Activated CD8-positive, alpha-beta memory T cell treated with anti-CD3 and anti-CD28 coated beads, Interleukin-2, amount 50 U/mL, for 4 hours (primary cell): ENCODE measurements at places on chromosomes 4 and X.
A peak's percentile ranks its signal among the peaks of the same experiment; 100 is the strongest.

- no peak for DNase-seq
Measured at GRCh38 chr4:101337688-101338087, 9.6 kb downstream of the PPP3CA start.

DNA sequence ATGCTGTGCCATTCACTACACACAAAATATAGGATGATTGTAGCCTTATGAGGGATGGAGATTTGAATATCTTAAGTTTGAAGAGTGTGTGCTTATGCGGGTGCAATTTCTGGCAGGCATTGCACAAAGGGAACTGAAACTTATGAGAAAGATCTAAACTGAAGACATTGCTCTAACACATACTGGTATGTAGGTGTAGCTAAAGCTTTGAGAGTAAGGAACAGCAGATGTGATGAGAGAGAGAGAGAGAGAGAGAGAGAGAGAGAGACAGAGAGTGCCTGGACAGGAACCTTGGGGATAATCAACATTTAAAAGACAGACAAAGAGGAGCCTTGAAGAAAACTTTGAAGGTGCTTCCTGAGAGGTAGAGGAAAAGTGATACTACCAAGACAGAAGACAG is 379.7 kb downstream of the SPRY1 start:
- DNase-seq = no peak

GRCh38 chr4:186137196-186137794 is 32.8 kb downstream of the FAM149A start:
- DNase-seq = no peak

DNA sequence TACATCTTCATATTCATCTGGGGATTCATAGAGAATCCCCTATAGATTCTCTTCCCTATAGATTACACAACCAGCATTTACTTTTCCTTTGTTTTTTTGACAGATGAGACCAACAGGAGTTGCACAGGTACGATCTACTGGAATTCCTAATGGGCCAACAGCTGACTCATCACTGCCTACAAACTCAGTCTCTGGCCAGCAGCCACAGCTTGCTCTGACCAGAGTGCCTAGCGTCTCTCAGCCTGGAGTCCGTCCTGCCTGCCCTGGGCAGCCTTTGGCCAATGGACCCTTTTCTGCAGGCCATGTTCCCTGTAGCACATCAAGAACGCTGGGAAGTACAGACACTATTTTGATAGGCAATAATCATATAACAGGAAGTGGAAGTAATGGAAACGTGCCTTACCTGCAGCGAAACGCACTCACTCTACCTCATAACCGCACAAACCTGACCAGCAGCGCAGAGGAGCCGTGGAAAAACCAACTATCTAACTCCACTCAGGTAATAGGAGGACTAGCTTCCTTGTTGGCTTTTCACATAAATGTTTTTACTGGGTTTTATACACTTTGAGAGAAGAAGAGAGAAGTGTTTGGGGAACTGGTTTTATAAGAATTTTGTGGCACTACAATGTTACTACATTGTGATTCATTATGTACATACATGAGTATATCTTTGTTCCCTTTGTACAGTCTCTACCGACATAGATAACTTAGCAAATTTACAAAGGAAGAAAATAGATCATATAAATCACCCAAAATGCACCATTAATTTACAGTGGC is 137.2 kb downstream of the DIPK2B start:
- no peak for DNase-seq

DNA sequence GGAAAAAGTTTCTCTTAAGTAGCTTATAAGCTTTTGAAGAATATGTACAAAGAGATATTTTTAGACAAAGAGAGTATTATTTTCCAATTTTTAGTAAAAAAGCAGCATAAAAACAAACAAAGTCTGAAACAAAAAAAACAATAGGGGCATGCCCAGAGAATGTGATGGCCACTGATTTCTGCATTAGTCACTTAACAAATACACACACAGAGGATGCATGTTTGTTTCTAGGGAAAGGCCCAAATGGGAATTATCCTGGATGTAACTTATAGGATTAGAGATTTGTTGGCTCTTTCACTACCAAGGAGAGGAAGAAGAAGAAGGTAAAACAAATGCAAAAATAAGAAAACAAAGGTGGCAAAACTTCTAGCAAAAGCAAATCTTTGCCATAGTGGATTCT is 95.9 kb upstream of the SCOC start:
- DNase-seq = no peak

GRCh38 chr4:27604692-27605091 is 744.1 kb downstream of the STIM2 start:
- DNase-seq = no peak

DNA sequence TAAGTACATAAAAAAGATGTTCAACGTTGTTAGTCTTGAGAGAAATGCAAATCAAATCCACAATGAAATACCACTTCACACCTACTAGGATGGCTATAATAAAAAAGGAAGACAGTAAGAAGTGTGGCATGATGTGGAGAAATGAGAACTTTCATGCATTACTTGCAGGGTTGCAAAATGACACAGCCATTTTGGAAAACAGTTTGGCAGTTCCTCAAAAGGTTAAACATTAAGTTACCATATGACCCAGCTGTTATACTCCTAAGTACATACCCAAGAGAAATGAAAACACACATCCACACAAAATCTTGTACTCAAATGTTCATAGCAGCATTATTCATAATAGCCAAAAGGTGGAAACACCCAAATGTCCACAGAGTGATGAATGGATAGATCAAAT is 25.8 kb upstream of the LIMCH1 start:
- no peak for DNase-seq

- no peak for DNase-seq
Measured at GRCh38 chrX:38240541-38240940, 19.9 kb upstream of the SRPX start.

- DNase-seq = no peak
Measured at GRCh38 chr4:7299908-7300710, 107.8 kb downstream of the SORCS2 start.

- DNase-seq = no peak
Measured at GRCh38 chr4:128823025-128823661, 13.6 kb downstream of the JADE1 start.

DNA sequence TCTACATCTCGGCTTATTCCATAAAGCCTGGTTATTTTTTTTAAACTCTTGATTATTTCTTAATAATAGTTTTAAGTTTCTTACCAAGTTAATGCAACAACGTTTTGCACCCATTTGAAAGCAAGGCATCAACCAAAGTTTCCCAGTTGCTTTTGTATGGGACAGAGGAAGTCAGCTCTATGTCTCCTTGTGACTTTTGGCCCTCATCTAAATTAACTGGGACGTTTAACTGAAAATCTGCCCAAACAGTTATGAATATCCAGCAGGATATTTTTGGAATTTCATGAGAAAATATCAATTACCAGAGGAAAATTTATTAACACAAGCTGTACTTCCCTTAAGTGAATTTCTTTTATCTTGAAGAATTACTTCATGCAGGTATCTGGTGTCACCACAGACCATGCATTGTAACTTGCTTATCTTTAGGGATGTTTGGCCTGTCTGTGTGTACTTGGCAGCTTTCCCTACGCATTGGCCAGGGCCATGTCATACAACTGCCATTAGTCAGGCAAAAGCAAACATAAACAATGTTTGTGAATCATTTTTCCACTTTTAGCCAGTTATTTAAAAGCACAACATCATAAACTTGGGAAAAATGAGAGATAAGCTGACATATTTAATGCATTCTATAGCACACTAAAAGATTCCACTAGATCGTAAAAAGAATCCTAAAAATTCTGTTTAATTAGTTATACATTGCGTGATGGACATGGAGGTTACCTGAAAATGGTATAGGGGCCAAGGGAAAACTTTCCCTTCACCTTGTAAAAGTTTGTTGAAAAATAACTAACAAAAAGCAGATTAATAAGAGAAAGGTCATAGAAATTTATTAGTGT is 101.4 kb upstream of the PDE5A start:
- DNase-seq = no peak

GRCh38 chrX:131308980-131309379 is 19.9 kb upstream of the IGSF1 start:
- no peak for DNase-seq

DNA sequence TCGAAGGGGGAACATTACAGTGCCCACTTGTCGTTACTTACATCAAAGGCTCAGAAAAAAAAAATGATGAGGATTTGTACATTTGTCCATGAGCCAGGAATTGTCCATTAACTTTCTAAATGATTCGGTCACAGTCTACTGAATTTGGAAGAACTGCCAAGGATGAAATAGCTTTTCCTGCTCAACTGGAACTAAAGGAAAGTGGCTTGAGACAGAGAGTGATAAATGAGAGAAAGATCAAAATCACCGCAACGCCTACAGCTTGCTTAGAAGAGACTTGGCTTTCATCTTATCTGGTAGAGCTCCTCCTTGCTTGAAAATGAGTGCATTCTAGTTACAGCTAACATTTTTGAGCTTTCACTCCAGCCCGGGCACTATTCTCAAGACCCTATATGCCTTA is 55.5 kb upstream of the ADGRG2 start:
- DNase-seq = no peak

DNA sequence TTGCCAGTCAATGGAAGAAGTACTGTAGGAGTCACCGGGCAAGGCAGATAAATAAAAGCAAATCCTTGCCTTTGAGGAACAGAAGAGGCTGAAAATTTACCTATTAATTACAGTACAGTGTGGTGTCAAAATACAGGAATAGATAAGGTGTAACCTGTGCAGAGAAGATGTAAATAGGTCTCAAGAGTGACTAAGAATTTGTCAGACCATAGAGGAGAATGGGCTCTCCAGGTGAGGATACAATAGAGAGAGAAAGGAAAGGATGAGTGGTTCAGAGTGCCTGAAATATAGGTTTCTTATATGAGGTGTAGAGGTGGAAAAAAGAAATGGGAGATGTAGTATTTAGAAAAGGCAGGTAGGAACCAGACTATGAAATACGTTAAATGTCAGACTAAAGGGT is 801 bp upstream of the ZC4H2 start:
- DNase-seq = no peak

GRCh38 chrX:53433651-53434639 is at the start of gene HSD17B10:
HSD17B10 (minus strand) TSS chrX:53434370; CDS start chrX:53434345, 25 bp downstream.
- peak; percentile 86 for DNase-seq

- DNase-seq = no peak
Measured at GRCh38 chr4:89056953-89057398, at the start of gene FAM13A. FAM13A (minus strand) TSS chr4:89057185; CDS start chr4:89056964, 221 bp downstream.

- no peak for DNase-seq
Measured at GRCh38 chr4:90328558-90328957, 201.4 kb downstream of the CCSER1 start.

DNA sequence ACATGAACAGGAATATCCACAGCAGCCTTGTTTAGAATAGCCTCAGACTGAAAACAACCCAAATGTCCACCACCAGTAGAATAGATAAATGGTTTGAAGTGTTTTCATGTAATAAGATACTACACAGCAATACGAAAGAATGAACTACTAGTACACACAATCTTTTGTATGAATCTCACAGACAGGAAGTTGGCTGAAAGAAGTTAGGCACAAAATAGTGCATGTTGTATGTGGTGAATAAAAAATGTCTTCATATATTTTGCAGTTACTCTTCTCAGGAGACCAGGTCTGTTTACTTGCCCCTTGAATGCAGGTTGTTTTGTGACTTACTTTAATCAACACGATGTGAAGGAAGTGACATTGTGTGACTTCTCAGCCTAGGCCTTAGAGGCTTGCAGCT is 75.9 kb upstream of the LEF1 start:
- DNase-seq = no peak

DNA sequence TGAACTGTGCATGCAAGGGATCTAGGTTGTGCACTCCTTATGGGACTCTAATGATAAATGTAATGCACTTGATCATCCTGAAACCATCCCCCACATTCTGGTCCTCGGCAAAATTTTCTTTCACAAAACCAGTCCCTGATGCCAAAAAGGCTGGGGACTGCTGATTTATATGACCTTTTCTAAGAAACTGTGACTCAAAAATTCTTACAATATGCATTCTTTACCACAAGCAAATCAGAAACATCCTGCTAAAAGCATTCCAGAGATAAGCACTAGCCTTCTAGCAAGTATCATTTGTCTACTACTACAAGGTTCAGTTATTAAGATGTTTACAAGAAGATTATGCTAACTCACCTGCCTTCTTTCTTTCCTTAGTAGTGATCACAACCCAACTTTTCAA is 166.5 kb upstream of the PCDH7 start:
- DNase-seq = no peak

GRCh38 chr4:33427676-33428075 is 2707.5 kb downstream of the PCDH7 start:
- no peak for DNase-seq

DNA sequence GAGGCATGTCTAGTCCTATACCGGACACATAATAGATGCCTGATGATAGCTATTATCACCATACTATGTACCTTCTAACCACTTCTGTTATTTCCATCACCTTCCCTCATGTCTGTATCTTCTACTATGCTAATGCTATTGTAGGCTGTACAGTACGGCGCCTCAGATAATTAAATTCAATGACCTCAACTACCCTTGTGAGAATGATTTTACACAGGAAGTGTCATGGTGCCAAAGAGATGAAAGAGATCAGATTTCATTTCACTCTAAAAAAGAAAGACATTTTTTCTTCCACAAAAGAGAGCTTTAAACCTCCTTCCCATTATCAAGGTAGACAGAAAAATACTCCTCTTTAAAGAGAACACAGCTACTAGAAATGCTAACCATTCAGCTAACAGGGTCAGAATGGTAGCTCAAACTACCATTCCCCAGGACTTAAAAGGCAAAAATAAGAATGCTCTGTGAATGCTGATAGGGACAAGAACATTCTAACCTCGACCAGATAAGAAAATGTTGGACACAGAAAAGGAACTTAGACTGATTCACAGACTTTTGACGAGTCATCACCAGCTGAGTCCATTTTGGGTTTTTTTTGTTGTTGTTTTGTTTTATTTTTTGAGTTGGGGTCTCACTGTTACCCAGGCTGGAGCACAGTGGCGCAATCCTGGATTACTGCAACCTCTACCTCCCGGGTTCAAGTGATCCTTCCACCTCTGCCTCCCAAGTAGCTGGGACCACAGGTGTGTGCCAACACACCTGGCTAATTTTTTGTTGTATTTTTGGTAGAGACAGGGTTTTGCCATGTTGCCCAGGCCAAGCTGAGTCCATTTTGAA is 99.2 kb upstream of the RAPGEF2 start:
- DNase-seq = no peak

GRCh38 chr4:102535398-102536082 is 34.4 kb downstream of the NFKB1 start:
- DNase-seq = no peak

GRCh38 chrX:55907968-55908607 is 190.5 kb downstream of the RRAGB start:
- DNase-seq = peak; percentile 21

GRCh38 chr4:186144946-186145569 is 40.6 kb downstream of the FAM149A start:
- no peak for DNase-seq

DNA sequence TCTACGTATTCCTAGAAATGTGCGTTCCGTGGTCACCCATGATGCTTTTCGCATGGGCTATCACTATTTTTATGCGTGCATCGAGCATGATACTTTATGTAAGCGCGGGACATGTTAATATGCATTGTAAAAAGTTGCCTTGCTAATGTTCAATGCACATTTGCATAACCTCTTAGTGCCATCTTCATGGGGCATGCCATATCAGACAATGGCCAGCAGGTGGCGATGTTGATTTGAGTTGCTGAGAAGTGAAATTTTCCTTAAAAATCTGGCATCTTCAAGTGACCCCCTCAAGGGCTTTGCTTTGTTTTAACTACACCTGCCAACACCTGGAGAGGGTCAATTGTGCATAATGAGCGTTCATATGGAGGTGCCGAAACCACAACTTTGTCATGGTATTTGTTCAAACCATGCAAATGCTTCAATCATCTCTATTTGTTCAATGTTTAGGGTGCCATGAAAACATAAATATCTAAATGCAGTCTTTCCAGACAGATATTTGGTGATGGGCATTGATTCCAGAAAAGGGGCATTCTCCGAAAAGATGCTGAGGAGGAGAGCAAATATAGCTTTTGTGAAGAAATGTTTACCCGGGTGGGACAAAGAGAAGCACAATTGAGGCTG is 833.9 kb upstream of the PRKX start:
- DNase-seq = peak; percentile 33
